ENCODE measurements at places on chromosomes 6 and 20.

GRCh38 chr20:45946149-45946970 is 11.9 kb downstream of the PCIF1 start:
- no peak for DNase-seq

GRCh38 chr6:131948692-131949619 is 2.2 kb downstream of the CCN2 start:
- DNase-seq = no peak

- no peak for DNase-seq
Observed at GRCh38 chr20:57064836-57065235, 201.6 kb downstream of the BMP7 start.

- no peak for DNase-seq
Observed at GRCh38 chr6:38024908-38025307, 205.4 kb downstream of the ZFAND3 start.

GRCh38 chr6:52893803-52894202 is 15.7 kb downstream of the GSTA3 start:
- no peak for DNase-seq
